ENCODE measurements at places on chromosomes 11 and 22.

DNA sequence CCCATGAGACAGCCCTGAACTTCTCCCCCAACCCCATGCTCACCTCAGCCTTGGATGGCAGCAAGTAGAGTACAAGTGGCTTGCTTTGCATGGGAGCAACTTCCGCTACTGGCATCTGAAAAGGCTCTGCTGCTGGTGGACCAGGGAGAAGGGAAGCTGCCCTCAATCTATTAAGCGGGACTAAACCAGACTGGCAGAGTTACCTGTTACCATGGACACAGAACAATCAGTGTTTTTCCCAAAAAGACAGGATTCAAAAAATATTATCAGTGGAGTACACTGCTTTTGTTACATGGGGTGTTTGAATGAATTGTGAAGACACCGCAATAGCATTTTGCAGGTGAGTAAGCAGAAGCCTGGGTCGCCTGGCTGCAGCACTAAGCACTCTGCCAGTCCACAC, 631.4 kb upstream of the B3GAT1 start:
- DNase-seq = no peak

DNA sequence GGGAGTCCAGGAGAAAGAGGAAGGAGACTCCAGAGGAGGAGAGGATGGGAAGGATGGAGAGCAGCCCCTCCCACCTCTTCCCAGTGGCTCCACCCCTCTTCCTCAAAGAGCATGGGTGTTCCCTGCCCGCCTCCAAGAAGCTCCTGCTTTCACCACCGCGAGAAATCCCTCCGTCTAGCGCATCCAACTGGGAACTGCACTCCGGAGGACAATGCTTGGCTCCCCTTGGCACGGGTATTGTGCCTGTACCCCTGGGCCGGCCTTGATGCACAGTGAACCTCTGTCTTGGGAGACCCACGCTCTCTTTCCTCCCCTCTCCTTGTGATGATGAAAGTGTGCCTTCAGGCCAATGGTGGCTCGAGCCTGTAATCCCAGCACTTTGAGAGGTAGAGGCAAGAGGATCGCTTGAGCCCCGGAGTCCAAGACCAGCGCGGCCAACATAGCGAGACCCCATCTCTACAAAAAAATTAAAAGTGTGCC, 14.9 kb upstream of the ADA2 start:
- no peak for DNase-seq

DNA sequence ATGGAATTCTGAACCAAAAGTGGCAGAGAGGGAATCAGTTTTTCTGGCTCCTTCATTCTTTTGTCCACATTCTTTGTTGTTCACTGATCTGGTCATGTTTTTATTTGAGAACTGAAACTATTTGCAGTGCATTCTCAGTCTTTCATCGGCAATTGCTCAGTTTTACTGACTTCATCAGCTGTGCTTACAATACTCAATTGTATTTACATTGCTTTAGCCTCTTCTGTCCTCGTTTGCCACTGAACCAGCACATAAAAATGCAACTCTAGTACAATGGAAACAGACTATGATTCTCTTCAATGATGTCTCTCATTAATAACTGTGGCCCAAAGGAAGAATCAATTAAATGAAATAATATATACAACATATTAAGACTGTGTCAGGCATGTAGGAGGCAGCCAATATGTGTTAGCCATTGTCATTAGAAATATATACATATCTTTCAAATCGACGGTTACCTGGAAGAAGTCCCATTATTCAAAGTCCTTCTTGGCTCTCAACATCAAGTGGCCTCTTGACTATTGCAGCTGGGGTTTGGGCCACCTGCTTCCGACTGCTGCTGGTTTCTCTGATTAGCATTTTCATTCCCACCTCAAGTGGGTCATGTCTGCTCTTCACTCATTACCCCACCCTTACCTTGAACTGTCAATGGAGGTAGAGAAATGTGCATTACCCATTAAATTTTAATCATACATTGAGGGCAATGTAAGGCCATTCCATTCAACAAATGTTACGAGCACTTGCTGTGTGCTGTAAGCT, 600.1 kb downstream of the INSC start:
- no peak for DNase-seq

DNA sequence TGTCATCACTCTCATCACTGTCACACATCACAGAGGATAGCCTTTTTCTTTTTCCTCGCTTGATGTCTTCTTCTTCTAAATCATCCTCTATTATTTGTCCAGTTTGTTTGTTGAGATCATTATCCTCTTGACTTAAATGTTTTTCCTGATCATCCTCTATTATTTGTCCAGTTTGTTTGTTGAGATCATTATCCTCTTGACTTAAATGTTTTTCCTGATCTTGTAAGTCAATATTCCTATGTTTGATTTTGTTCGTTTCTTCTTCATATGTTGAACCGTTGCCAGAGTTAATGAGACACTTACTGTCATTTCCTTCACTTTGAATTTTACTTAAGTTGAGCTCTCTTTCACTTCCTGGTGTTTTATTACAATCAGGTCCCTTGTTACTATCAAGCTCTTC, 5.6 kb downstream of the CCDC82 start:
- no peak for DNase-seq

- no peak for DNase-seq
Observed at GRCh38 chr11:118892514-118892913, 8.8 kb downstream of the CXCR5 start.

Measured in posterior vena cava (tissue), 2 donors.